ENCODE measurements at places on chromosomes 6 and 20.
A peak's percentile ranks its signal among the peaks of the same experiment; 100 is the strongest.

GRCh38 chr6:20024316-20024673 is 187.1 kb downstream of the ID4 start:
- DNase-seq: no peak

- no peak for DNase-seq
Measured at GRCh38 chr6:80161434-80161833, 55.0 kb downstream of the BCKDHB start.

DNA sequence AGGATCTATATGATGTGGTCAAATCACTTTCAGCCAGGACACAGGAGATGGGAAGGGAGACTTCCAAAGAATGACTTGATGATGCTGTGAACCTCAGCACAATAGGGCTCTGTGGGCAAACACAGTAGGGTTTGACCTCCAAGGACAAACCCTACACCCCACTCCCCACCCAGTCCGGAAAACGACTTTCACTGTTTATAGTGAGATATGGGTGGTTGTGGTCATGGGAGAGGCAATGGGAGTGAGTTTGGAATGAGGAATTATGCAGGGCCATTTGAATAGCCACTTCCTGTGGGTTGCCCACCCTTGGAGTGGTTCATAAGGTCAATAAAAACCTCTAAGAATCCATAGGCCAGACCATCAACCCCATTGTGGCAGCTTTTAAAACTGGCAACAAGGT is 38.4 kb upstream of the PRND start:
- DNase-seq: no peak

DNA sequence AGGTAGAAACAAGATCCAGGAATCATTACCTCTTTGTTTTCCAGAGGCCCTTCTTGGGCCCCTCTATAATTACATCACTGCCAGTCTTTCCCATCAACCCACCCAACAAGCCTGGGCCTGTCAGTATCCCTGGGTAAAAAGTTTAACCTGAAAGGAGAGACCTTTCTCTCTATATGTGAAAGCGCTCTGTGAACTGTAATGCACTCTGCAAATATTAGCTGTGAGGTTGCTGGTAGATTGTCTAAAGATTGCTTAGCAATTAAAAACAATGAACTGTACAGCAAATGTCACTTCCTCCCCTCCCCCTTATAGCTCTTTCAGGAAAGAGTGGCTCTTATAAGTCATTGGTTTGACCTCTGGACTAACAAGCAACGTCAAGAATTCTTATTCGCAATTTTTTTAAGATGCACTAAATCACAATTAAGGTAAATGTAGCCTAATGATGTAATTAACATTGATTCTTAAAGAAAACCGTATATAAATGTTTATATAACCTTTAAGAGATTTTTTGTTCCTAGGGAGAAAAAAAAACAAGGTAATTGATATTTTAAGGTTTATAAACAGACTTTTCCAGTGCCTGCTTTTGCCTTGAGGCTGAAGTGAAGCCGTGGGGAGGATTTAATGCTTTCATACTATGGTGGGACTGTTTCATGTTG is 18.4 kb downstream of the ECT2L start:
- no peak for DNase-seq

GRCh38 chr6:18269253-18269652 is 4.9 kb upstream of the DEK start:
- DNase-seq: no peak

- no peak for DNase-seq
Measured at GRCh38 chr20:50220894-50221365, 30.3 kb downstream of the CEBPB start.

DNA sequence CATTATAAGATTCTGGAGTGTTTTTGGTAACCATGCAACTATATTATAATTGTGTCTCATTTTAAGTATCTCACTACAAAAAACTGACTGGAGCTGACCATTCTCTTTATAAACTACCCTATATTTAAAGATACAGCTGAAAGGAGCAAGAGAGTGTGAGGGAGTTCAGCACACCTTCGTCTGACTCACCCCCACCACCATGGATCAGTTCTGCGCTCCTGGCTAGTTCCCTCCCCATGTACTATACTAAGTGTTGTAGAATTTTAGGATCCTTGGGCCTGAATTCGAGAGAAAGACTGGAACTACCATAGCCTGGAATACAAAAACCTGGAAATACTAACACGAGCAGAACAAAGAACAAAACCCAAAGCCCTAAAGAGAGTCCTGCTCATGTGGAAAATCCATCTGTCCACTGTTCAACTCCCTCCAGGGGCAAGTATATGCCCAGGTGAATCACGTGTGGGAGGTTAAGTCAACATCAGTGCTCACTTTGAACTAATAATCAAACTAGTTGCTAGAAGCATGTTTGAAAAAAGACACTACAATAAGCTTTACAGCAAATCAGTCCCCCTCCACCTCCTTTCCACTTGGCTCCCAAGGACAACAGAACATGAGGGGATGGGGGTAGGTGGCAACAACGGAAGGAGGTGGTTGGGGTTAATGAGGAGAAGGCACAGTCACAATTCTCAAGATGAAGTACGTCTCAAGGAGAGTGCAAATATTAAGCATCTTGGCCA is 46.8 kb downstream of the ELOVL5 start:
- no peak for DNase-seq

GRCh38 chr6:56144538-56145324 is 102.6 kb downstream of the COL21A1 start:
- DNase-seq: no peak

DNA sequence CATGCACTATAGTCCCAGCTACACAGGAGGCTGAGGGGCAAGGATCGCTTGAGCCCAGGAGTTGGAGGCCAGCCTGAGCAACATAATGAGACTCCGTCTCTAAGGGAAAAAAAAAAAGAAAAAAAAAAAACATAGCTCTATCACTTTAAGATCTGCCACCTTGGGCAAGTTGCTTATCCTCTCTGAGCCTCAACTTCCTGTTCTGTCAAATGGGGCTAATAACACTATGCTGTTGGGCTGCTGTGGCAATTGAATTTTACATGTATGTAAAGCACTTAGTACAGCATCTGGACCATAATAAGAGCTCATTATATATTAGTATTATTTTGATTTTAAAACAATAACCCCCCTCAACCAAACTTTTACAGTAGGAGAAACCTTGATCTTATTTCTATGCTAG is 141.5 kb downstream of the ATXN1 start:
- no peak for DNase-seq

GRCh38 chr20:24604966-24605665 is 135.7 kb downstream of the SYNDIG1 start:
- DNase-seq: no peak

DNA sequence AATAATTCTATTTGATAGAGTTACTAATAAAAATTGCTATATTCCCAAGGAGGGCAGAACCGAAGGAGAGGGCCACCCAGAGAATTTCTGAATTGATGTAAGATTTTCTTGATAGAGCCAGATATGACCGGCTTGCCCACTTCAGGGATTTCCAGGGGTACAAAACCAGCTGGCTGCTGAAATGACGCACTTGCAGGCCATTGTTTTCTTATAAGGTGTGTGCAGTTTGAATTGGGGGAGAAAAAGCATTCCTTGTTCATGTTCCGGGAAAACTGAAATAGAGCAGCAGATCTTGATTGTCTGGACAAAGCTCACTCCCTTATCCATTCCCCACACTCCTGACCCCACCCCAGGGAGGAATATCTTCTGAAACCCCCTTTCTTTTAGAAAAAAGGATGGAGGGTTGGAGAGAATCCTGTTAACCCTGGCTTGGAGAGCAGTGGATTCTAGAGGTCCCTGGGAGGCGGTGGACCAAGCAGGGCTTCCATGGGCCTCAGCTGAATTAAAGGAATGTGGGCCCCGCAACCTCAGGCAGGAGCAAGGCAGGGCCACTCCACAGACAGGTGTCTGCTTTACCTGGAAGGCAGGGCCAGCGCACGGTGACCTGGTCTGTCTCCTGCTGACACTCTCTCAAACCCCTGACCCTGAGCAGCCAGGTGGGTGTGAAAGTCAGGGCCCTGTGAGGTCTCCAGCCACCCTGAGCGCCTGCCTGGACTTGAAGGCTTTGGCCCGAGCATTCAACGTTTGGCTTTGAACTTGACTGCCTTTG is 96.4 kb downstream of the TMEM170B start:
- no peak for DNase-seq

GRCh38 chr6:102114402-102114801 is 720.9 kb downstream of the GRIK2 start:
- DNase-seq: no peak

DNA sequence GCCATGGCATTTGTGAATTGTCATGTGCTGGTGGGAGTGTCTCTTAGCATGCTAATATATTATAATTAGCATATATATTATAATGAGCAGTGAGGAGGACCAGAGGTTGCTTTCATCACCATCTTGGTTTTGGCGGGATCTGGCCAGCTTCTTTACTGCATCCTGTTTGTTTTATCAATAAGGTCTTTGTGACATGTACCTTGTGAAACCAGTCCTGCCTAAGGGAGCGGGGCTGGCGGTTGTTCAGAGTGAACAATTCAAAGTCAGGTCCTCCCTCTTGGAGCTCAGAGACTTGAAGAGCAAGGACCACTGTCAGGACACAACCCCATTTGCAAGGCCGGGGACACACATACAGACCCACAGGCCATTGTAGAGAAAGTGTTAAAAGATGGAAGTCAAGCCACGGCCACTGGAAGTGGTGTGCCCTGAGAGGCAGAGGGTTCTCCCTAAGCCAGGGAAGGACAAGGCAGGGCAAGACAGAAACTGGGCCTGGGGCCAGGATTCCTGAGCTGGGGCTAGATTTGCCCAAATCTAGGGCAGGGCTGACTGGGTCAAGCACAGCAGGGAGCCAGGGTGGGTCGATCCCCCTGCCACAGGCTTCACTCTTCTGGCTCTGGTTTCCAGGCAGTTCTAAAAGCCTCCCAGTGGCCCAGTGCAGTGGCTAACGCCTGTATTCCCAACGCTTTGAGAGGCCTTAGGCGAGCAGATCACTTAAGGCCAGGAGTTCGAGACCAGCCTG is 14.2 kb downstream of the SLC52A3 start:
- peak; percentile 60 for DNase-seq

GRCh38 chr6:102501615-102502014 is 1108.1 kb downstream of the GRIK2 start:
- no peak for DNase-seq

GRCh38 chr6:119985952-119986736 is 636.6 kb upstream of the MAN1A1 start:
- DNase-seq: peak; percentile 54

GRCh38 chr6:80331974-80332373 is 225.5 kb downstream of the BCKDHB start:
- no peak for DNase-seq

GRCh38 chr6:169725125-169726048 is 1.1 kb upstream of the PHF10 start:
- peak; percentile 82 for DNase-seq

GRCh38 chr6:67887747-67888545 is 747.1 kb upstream of the ADGRB3 start:
- DNase-seq: no peak

DNA sequence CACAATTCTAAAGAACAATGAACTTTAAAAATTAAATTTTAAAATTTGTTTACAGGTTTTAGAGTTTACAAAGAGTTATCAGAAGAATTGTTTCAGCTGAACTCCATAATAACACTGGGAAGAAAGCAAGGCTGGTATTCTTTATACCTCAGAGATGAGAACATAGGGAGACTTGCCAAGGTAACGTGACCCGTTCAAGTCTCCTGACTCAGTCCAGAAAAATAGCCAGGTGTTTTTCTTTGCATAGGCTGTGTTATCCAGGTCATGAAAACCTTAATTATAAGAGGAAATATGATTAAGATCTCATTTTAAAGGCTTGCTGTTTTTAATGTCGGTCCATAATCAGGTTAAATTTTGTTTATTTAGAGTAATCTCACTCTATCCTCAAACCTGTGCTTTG is 8.5 kb upstream of the C6orf141 start:
- DNase-seq: no peak

DNA sequence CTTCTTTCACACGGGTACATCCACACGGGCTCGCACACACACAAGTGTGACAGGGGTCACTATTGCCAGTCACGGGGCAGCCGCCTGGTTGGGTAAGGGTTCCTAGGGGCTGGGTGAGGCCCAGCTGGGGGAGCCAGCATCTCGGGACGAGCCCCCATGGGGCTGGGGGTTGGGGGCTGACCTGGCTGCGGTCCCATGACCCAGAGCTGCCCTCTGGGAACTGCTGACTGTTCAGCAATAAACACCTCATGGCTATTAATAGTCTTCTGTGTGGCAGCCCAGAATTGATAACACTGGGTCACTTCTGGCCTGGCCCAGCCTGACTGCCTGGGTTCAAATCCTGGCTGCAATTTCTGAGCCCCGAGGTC is 23.8 kb downstream of the VEGFA start:
- peak; percentile 58 for DNase-seq

DNA sequence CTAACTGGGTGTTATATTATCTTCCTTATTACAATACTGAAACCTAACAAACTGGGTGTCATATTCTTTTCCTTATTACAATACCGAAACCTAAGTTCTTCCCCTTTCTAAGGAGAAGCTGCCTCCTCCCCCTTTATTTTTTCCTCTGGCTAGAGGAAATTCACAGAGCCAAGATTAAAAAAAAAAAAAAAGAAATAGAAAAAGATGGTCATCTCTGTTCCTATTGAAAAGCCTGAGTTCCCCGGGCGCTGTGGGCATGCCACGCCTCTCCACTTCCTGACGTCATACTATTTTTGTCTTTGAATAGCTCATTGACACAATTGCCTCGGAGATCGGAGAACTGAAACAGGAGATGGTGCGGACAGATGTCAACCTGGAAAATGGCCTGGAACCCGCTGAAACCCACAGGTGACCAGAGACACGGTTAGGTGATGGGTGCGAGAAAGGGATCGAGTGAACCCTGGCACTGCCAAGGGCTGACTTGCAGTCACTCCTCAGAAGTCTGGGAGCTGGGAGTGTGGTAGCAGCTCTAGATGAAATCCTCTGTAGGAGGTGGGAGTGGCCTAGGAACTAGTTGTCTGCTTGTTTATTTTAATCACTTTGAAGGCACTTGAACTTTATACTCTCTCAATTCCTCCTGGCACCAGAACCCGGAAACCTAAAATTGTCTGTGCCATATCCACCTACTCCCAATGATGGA is 82.2 kb upstream of the NAA20 start:
- no peak for DNase-seq

- no peak for DNase-seq
Measured at GRCh38 chr20:12391099-12391498, 473.4 kb downstream of the BTBD3 start.

DNA sequence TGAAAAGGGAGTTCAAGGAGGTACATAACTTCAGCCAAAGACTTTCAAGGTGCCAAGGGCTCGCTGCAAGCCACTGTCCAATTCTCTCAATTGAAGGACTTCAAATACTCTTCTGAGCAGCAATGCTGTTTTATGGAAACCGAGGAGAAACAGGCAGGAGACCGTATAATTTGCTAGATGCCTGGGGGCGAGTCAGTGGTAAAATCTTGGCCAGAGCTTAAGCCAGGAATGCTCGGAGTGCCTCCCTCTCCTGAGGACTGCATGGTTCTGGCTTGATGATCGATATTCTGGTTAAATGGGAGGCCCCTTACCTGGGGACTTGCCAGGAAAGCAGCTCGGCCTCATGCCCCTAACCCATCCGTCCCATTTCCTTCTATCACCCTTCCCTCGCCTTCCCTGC is 35.8 kb upstream of the NOP56 start:
- no peak for DNase-seq

All from spleen (tissue), 13 donors.